ENCODE measurements at places on chromosomes 6 and 20.

DNA sequence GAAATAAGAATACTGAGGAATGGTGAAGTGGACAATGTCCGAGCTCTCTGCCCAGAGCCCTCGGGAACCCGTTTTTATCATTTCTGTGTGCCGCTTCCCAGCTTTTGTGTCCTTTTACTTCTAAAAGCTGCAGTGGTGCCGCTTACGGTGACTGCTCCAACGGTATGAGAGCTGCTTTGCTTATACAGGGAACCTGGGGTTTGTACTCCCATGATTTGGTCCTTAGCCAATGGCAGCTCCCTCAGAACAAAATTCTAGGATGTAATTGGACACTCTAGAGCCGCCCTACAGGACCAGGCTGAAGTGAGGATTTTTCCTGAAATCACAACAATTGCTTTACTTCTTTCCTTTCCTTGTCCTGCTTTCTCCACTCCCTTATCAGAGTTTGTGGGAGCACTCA lies 24.2 kb upstream of the PCSK2 start:
- no peak for DNase-seq

DNA sequence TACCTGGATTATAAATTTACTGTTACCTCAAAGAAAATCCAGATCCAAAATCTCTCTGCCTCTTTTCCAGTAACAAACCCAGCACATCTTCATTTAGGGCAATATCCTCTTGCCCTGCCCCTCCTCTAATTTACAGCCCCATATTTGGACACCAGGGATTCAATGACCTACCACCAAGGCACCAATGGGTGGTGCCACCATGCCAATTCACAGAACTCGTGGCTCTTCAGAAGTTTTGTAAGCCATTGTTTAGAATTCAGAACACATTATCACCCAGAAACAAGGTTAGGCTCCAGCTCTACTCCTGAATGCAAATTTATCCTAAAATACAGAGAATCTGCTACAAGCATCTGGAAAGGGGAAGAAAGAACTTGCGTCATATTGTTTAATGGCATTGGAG lies 67.8 kb upstream of the SASH1 start:
- DNase-seq = no peak

DNA sequence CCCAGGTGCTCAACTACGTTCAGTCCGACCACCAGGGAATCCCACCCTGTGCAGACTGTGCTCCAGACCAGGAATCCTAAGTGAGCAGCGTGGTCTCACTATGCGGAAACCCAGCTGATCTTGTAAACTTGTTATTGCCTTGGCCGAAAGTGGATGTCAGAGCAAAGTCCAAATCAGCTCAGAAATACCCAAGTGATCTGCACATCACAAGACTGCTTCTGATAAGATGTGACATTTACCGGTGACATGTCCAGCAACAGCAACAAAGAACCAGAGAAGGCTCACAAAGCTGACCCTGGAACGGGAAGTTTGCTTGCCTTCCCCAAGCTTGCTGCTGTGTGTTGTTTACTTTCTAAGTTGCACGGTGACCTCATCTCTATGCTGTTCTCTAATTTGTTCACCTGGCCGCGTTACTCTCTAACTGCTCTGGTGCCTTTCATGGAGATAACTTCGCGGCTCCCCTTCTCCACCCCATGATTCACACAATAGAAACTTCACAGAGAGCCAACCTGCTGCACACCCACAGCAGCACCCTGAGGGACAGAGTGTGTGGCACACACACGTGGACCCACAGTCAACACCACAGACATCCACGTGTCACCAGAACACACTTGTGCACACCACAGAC lies 1.7 kb downstream of the BNIP5 start:
- DNase-seq = no peak

DNA sequence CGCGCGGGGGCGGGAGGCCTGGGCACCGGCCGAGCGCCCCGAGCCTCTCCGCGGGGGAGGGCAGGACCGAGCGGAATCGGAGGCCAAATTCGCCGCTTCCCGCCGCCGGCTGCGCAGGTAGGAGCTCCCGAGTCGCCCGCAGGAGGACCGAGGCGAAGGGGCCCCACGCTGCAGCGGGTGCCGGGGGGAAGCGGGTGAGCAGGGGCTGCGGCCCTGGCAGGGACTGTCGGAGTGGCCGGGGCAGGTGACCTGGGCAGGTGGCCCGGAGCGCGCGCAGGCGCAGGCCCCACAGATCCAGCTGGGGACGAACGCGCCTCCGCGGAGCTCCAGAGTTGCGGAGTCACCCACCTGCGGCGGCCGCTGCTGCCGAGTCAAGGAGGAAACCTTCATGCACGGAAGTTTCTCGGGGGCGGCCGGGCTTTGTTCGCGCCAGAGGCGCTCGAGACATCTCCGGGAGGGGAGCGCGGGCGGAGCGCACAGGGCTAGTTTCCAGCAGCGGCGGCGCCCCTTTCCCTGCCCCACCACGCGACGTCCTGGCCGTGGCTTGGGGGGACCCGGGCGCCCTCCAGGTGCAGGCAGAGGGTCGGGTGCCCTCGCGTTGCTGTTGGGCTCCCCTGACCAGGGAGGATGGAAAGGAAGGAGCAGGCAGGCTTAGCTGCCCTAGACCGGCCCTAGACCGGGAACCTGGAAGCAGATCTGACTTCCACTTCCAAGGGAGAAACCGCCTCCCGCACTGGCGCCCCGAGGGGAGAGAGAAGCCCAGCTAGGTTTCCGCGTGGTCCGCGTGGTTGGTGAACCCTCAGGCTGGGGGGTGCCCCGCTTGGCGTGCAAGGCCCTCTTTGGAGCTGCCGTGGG lies 590 bp downstream of the SLCO4A1 start:
- DNase-seq = peak; percentile 30

DNA sequence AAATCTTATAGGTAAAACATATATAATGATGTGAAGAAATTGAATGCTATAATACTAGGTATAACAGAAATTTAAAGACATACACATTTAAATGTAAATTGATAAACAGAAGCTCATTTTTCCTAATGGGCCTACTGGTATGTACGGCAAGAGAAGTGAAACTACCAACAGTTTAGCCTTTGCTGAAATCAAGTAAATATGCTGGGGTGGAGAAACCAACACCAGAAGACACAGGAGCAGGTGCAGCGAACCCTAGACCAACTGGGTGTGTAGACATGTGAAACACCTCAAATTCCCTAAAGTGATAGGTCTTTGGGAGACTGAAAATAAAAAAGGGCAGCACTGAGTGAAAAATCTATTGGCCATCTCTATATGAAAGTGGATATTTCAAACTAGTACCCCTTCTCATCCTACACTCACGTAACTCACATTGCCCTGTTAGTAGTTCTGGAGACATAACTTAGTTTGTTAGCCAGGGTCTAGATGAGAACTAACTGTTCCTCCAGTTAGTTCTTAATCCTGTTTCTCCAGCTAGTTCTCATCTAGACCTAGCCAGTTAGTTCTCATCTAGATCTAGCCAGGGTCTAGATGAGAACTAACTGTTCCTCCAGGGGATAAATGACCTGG lies 53.1 kb downstream of the SLC35D3 start:
- DNase-seq = no peak

- DNase-seq = no peak
Measured at GRCh38 chr6:79632580-79632979, 1.5 kb downstream of the SH3BGRL2 start.

GRCh38 chr6:6815732-6816131 lies 227.2 kb downstream of the LY86 start:
- no peak for DNase-seq

DNA sequence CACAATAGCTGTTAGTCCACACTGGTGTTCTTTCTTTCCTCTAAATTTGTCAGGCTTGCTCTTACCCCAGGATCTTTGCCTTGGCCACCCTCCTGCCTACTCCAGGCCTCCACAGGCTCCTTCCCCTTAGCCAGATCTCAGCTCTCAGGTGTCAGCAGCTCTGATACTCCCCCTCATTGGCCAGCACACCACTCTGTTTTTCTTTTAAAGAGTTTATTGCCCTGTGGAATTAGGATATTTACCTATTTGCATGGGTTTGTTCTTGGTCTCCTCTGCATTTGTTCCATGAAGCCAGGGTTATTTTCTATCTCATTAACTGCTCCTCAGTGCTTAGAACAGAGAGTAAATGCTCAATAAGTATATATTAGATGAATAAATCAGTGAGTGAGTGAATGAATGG lies 36.8 kb downstream of the GCNT2 start:
- DNase-seq = no peak

DNA sequence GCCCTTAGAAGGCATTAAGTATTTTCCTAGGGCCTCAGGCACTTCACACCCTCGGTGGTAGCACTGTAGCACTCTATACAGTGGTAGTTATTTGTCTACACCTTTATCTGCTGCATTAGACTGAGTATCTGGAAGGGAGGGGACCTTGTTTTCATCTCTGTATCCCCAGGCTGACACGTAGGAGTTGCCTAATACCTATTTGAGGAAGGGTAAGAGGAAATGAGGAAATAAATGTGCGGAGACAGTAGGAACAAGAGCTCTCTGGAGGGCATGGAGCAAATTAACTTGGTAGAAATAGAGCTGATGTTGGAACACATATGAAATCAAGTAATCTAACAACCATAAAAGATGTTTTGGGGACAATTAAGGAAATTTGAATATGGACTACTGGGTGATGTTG lies 3.9 kb downstream of the CNPY3 start:
- DNase-seq = no peak

DNA sequence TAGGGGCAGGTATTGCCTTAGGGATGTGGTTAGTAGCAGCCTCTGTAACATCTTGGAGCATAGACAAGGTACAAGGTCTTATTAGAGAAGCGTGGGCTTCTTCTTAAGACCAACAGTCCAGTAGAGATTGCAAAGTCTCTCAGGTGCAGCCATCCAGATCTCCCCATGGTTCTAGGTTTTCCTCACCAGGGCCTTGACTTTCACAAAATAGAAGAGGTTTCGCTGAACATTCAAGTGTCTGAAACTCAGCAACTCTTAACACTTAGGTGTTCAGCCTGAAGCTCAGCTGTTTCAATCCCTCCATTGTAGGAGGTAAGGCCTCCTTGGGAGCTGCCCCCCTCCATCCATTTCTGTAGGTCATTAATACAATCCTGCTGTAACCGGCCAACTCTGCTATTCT lies 44.4 kb downstream of the GOPC start:
- no peak for DNase-seq

GRCh38 chr6:1515280-1515679 lies 94.4 kb upstream of the FOXC1 start:
- no peak for DNase-seq

DNA sequence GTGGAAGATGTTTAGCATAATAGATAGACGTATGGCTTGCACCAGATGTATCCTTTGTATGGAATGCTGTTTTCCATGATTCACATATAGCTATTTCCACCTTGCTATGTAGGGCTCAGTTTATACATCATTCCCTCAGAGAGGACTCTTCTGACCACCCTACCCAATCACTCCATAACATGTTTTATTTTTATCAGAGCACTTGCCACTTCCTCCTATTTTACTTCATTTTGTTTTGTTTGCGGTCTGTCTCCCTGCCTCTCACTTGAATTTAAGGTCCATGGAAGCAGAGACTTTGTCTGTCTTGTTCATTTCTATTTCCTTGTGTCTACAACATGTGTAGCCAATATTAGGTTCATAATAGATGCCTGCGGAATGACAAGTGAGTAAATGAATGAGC lies 266.9 kb upstream of the CITED2 start:
- no peak for DNase-seq

GRCh38 chr6:149169761-149170511 lies 147.6 kb upstream of the TAB2 start:
- peak; percentile 25 for DNase-seq

DNA sequence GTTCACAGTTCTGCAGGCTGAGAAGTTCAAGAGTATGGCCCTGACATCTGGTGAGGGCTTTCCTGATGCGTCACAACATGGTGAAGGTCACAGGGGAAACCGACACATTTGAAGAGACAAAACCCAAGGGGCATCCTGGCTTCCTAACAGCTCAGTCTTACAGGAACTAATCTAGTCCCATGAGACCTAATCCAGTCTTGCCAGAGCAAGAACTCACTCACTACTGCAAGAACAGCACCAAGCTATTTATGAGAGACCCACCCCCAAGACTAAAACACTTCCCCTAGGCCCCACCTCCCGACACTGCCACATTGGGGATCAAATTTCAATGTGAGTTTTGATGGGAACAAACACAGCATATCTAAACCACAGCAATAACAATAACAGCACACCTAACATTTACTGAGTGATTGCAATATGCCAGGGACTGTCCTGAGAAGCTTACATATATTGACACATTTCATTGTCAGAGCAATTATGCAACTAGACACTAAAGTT lies 46.6 kb downstream of the TPBG start:
- peak; percentile 59 for DNase-seq

GRCh38 chr6:51844336-51844735 lies 243.1 kb downstream of the PKHD1 start:
- no peak for DNase-seq

- DNase-seq = no peak
Measured at GRCh38 chr6:134956032-134956431, 6.1 kb upstream of the ALDH8A1 start.

DNA sequence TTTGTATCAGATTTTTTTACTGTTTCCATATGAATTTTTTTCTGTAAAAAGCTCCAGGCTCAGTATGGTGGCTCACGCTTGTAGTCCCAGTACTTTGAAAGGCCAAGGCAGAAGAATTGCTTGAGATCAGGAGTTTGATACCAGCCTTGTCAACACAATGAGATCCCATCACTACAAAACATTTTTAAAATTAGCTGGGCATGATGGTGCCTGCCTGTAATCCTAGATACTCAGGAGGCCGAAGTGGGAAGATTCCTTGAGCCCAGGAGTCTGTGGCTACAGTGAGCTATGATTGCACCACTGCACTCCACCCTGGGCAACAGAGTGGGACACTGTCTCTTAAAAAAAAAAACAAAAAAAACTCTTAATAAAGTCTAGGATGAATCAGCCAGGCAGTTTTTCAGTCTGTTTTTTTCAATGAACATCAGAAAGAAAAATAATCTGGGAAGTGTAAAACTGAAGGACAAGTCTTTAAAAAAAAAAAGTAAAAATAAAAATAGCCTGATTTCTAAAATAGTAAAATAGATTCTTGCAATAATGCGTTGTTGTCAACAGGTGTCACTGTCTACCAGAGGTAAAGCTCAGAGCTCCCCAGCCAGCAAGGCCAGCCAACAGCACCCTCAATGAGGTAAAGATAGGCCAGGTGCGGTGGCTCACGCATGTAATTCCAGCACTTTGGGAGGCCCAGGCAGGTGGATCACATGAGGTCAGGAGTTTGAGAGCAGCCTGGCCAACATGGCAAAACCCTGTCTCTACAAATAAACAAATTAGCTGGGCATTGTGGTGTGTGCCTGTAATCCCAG lies 9.3 kb upstream of the ATG5 start:
- DNase-seq = peak; percentile 68

DNA sequence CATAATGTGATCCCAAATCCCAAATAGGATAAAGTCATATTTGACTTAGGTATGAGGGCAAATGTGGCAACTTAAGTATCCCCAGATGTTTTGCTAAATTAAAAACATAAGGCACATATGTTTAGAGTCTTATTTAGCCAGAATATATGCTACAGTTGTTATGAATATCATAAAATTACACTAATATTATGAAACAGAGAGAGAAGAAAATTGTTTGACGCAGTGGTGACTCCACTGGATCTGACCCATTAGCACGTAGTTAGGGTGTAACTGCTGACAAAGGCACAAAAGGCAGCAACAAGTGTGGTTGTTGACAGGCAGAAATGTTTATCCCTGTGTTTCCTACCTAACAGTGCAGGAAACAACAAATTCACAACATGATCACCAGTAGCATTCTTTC lies 152.4 kb upstream of the THBS2 start:
- DNase-seq = no peak

GRCh38 chr20:48384147-48384818 lies 443.5 kb downstream of the PREX1 start:
- DNase-seq = no peak

GRCh38 chr20:11995805-11996567 lies 78.3 kb downstream of the BTBD3 start:
- no peak for DNase-seq

All from fibroblast of the aortic adventitia (primary cell).